ENCODE measurements at places on chromosomes 3 and 15. TPM values are rescaled to one million over a fixed set of nuclear protein-coding genes. Genes with fewer than 3 reads are reported as not detected.
A peak's percentile ranks its signal among the peaks of the same experiment; 100 is the strongest.

Gene EAF2
- 14.6 TPM for total RNA-seq

Gene CCDC12
- total RNA-seq: 49.5 TPM

Gene XCR1
- total RNA-seq: not detected

Gene DUOX1
- not detected for total RNA-seq

Gene RCCD1
- 15.1 TPM for total RNA-seq

Gene CPNE9
- total RNA-seq: not detected

DNA sequence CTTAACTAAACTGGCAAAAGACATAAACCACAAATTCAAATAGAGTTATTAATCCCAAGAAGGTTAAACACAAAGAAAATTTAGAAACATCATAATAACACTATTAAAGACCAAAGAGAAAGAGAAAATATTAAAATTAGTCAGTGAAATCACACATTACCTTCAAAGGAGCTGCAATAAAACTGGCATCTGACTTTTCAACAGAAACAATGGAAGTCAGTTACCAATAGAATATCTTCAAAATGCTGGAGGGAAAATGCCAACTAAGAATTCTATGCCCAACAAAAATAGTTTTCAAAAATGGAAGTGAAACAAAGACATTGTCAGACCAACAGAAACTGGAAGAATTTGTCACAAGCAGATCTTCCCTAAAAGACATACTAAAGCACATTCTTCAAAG lies 68.7 kb upstream of the RNF7 start:
- DNase-seq: no peak

- DNase-seq: no peak
Observed at GRCh38 chr15:92930776-92931175, 30.7 kb downstream of the CHD2 start.

GRCh38 chr15:49887659-49888322 lies 231.2 kb downstream of the ATP8B4 start:
- no peak for DNase-seq

- DNase-seq: no peak
Observed at GRCh38 chr3:153095441-153095840, 66.6 kb upstream of the RAP2B start.

DNA sequence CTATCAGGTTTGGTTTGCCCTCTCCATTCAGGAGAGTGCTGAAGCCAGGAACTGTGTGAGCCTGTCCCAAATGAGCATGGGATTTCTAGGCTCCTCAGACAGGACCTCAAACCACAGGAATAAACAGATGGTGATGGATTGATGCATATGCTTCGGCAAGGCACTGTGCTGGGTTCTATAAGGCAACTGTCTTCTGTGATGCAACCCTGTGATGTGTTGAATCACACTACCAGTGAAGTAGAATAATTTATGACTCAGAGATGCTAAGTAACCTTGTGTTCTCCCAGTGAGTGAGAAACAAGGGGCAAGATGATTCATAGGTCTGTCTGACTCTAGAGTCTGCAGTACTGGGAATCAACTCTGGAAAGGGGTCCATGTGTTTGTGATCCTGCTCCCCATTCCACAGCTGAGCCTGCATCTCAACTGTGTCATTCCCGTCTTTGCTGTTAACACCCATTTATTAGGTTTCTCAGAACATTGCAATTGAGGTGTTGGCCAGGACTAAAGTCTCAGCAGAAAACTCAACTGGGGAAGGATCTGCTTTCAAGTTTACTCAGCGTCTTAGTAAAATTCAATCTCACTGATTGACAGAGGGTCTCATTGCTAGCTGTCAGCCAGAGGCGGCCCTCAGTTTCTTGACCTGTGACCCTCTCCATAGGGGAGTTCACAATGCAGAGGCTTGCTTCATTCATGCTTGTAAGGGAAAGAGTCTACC lies 510.1 kb upstream of the CFAP20DC start:
- DNase-seq: no peak

DNA sequence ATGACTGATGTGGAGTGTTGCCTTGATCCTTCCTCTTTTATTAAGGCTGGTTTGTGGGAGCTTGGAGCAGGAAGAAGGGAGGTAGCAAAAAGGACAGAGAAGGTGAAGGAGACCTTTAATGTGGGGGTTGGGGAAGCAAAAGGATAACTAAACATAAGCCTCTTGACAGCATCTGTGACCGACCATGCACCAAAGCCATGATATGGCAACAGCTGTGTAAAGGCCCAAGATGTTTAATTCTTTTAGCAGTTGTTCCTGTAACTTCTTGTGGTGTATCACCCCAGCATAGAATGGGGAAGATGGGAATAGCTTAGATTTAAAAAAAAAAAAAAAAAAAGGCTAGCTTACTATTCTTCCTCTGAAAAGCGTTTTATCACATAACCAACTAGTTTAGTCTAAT lies 194.7 kb downstream of the KLHL25 start:
- DNase-seq: no peak

DNA sequence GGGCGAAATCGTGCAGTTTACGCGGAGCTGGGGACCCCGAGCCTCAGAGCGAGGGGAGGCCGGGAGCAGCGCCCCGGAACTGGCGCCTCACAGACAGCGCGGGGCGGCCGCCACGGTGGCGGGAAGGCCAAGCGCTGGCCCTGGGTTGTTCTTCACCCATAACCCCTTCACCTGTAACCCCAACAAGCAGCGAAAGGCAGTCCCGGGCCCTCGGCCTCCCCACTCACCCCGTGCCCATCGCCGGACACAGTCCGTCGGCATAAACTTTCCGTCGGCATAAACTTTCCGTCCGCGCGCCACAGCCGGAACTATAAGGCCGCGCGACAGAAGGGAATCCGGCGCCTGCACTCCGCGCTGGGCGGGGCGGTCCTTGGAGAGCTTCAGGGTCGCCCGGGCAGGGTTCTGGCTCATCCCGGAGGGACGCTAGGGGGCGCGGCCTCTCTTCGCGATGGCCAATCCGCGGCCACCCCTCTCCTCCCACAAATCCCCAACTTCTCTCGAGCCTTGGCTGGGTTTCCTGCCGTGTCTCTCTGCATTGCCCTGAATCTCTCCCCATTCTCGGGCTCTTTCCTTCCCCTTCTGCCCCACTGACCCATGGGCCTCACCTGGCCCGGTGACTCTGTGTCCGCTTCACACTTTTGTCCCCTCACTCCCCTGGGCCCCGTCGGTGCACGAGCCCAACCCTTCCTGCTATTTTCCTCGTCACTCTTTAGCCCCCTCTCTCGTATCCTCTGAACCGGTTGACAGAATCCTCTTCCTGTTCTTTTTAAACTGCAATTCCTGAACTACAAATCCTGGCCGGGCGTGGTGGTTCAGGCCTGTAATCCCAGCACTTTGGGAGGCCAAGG lies at the start of gene INTS14:
Gene INTS14, minus strand, starts transcription at position 261 of the 848 bp plus-strand sequence. CDS start 3,751 bp downstream, outside the sequence.
- peak; percentile 92 for DNase-seq

- no peak for DNase-seq
Observed at GRCh38 chr3:89116476-89116875, 9.1 kb downstream of the EPHA3 start.

- no peak for DNase-seq
Observed at GRCh38 chr3:56484525-56485032, 16.3 kb upstream of the ERC2 start.

DNA sequence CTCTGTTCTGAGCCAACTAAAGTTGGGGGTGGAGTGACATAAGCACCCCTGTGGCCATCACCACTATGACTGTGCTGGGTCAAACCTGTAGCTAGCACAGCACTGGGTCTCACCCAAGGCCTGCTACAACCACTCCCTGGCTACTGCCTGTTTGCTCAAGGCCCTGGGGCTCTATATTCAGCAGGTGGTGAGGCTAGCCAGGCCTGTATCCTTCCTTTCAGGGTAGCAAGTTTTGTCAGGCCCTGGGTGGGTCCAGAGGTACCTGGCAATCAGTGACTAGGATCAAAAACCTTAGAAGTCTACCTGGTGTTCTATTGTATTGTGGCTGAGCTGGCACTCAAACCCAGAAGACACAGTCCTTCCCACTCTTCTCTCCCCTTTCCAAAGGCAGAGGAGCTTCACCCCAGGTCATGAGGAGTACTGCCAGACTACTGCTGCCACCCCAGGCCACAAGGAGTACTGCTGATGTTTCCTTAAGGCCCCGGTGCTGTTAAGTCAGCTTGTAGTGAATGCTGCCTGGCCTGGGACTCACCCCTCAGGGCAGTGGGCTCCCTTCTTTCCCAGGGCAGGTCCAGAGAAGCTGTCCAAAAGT lies 170.8 kb downstream of the IGSF11 start:
- peak; percentile 16 for DNase-seq

DNA sequence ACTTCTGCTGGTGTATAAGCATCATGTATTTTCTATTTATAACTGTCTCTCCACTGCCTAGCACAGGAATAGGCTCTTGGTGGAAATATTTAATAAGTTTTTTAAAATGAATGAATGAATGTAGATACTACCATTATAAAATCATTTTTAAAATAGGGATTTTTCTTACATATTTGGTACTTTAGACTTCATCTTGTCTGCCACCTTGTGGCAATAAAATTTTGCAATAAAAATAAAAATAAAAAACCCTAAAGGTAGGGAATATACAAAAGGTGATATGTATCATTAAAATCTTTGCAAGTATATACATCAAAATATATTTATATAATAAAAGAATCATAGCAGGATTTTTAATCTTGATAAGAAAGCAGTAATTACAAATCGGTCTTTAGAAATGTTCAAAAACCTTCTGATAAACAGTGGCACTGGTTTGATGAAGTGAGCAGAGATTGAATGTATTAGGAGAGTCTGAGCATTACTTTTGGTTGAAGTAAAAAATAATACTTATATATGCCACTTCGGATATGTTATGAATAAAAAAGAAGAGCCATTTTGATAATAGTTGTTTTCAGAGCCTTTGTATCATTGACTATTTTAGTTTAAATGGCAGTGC lies 95.2 kb downstream of the SPATA16 start:
- no peak for DNase-seq

GRCh38 chr15:52523647-52524046 lies 5.0 kb downstream of the MYO5A start:
- DNase-seq: no peak

- DNase-seq: peak; percentile 92
Observed at GRCh38 chr3:99934975-99935797, 117.5 kb downstream of the CMSS1 start.

DNA sequence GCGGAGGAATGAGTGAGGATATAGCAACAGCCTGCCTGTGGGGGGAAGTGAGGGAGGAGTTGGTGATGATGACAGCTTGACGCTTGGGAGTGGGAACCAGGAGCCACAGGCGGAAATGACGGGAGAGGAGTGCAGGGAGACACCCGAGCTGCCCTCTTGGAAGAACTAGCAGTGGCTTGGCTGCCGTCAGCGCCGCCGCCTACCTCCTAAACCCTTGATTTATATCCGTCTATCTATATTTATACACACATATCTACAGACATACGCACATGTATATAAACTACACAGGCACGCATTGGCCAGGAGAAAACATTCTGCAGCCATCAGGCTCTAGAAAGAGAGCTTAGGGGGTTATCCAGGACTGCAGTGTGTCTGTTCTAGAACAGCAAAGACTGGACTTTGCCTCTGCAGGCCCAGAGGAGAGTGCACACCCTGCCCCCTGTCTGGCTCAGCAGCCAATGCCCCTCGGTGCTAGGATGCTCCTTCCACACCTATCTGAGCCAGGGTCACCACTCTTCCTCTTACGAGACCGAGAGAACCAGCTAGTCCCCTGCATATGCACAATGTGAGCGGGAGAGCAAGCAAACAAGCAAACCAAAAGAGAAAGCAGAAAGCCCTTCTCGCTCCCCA lies 45.3 kb upstream of the MAGEF1 start:
- DNase-seq: no peak

DNA sequence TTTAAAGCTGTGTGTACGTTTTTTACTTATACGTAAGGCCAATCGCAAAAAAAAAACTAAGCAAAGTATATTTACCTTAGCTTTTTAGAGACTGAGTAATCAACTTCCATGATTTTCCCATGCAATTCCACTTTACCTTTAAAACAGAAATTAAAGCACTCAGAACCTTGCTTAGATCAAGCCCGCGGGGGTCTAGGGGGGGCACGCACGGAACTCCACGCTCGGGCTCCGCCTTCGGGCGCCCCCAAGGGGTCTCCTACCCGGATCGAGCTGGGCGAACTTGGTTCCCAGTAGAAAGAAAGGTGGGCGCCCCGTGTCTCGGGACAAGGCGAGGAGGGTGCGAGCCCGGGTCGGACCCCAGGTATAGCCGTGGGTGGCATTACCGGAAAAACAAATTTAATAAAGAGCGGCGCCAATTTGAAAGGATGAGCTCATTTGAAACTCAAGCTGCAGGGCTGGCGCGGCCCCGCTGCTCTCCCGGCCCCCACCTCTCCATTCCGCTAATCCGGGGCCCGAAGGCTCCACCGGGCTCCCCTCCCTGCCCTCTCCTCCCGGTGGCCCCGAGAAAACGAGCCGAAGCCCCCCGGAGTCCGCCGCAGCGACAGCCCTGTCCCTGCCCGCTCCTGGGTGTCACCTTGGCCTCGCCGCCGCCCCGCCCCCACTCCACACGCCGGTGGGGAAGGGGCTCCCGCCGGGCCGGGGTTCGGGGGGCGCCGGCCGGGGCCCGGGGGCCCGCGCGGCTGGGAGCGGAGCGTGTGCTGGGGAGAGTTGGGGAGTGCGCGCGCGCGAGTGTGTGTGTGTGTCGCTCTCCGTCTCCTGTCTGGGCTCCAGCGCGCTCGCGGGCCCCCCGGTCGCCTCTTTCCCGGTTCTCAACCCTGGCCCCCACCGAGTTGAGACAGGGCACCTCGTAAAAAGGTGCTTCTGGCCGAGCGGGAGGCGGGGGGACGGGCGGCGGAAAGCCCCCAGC lies 1.5 kb downstream of the IGF2BP2 start:
- DNase-seq: no peak

DNA sequence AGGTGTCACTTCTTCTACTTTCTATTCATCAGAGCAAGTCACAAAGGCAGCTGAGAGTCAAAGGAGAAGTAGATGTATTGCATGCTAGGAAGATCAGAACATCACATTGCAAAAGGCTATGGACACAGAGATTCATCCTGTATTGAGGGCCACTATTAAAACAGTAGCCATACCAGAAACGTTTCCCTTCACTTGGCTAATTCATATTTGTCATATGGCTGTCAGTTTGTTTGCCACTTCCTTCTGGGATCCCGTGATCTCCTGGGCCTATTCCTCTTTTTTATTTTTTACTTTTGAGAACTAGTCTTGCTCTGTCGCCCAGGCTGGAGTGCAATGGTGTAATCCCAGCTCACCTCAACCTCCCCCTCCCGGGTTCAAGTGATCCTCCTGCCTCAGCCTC lies 184.0 kb upstream of the SATB1 start:
- DNase-seq: no peak

- DNase-seq: no peak
Observed at GRCh38 chr3:117285737-117286136, 576.2 kb downstream of the TUSC7 start.

GRCh38 chr15:28271697-28272260 lies 50.2 kb downstream of the HERC2 start:
- no peak for DNase-seq

- DNase-seq: no peak
Observed at GRCh38 chr15:29226436-29227208, 43.0 kb downstream of the NSMCE3 start.

GRCh38 chr15:59598461-59598860 lies 13.1 kb upstream of the GCNT3 start:
- DNase-seq: no peak

All from HepG2 (cell line).